ENCODE measurements at places on chromosomes 1 and 21.

- no peak for DNase-seq
Measured at GRCh38 chr21:46295177-46295770, 9.1 kb downstream of the YBEY start.

DNA sequence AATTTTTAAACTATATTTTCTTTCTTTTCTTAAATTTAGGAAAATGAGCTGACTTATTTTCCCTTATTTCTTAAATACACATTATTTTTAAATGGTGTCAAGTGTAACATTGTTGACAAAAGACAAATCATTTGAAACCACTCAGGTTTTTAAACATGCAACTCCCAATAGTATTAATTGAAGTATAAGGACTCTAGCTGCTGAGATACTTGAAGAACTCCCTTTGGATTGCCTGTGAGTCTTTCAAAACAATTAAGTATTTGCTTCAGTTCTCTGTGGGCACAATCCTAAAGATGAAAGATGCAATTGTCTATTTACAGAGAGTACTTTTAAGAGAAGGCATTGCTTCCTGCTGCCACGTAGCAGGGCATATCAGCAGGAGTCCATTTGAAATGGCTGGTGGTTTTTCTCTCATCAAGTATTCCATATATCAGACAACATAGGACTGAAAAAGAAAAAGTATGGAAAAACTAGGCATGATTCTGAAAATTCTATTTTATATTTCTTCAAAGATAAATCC lies 373.4 kb downstream of the NEGR1 start:
- no peak for DNase-seq

- DNase-seq, result no peak
Measured at GRCh38 chr1:81559662-81560350, 240.9 kb upstream of the ADGRL2 start.

GRCh38 chr1:113949007-113949406 lies 19.9 kb downstream of the HIPK1 start:
- DNase-seq, result no peak

DNA sequence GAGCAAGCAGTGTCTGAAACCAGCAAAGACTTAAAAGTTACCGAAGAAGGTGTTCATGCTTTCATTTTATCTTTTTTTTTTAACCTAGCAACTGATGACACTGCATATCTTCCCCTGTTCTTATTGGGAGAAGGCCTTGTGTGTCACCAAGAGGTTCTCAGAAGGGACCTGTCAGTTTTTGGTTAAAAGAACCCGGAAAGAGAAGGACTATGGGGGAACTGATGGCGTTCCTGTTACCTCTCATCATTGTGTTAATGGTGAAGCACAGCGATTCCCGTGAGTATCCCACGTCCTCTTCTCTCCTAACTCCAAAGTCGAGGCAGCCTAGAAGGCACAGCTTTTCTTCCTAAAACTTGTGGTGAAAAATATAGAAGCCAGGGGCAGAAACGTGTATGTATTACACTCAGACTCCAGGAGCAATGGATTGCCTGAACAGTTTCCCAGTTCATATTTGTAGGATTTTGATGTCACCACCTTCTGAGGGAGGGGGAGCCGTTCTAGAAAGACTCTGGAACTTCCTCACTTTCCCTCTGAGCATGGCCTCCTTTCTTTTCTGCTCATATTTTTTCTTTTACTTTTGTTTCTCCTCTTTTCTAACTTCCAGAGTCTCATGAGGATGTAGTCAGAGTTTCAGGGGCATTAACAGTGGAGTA lies at the start of gene MR1:
MR1 (plus strand) TSS at position 185 of the 653 bp plus-strand sequence; CDS start at position 210, 25 bp downstream.
- DNase-seq, result no peak

GRCh38 chr1:58629031-58629462 lies 52.0 kb upstream of the TACSTD2 start:
- DNase-seq, result no peak

- DNase-seq, result no peak
Measured at GRCh38 chr21:38712071-38712470, 93.7 kb upstream of the ETS2 start.

DNA sequence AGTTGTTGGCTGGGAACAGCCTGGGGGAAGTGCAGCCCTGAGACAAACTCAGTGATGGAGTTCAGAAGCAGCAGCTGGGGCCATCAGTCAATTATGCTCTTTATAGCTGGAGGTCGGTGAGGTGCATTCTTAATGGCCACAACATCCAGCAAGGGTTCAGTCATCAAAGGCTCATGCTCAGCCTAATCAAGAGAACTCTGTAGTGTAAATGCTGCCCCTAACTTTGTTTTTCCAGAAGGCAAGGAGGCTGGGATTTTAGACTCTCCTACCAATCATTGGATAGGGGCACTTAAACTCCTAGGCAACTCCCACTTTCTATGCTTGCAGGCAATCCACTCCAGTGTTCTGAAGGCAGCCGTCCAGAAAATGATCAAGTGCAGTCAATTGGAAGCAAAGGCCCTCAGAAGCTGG lies 15.0 kb upstream of the RGS4 start:
- DNase-seq, result no peak
